Thoracic aorta (tissue), 2 donors: ENCODE measurements at places on chromosomes 11 and 22. TPM values are rescaled to one million over a fixed set of nuclear protein-coding genes. Genes with fewer than 3 reads are reported as not detected.

DNA sequence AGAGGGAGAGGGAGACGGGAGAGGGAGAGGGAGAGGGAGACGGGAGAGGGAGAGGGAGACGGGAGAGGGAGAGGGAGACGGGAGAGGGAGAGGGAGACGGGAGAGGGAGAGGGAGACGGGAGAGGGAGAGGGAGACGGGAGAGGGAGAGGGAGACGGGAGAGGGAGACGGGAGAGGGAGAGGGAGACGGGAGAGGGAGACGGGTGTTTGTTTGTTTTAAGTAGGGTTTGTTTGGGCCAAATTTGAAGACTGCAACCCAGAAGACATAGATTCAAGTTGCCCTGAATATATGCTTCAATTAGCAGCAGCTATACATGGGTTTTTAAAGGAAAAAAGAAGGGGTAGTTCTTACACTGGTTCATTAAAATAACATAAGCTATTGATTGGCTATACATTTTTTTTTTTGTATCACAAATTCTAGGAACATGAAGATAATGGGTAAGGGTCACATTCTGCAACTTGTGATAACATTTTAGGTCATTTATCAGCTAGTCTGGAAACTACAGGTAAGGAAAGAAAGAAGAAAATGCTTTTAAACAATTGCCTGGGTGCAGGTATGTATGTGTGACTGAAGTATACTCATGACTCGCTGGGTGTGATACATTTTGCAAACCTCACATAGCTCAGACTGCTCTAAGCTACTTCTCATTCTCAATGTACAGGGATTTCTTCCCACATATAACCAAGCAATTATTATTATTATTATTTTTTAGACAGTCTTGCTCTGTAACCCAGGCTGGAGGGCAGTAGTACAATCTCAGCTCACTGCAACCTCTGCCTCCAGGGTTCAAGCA lies 67.3 kb downstream of the MCHR1 start:
- H3K27ac ChIP-seq, result no peak overlapping the region
- H3K4me1 ChIP-seq, result no peaks in the 10 kb centered on the region
- H3K36me3 ChIP-seq, result no peaks in the 10 kb centered on the region
- H3K4me3 ChIP-seq, result no peak overlapping the region
- no peaks in the 10 kb centered on the region for H3K27me3 ChIP-seq
- DNase-seq, result no peak

GRCh38 chr11:69392104-69392653 lies 89.3 kb upstream of the LINC01488 start:
- H3K4me3 ChIP-seq, result no peak overlapping the region
- no peaks in the 10 kb centered on the region for H3K4me1 ChIP-seq
- H3K27me3 ChIP-seq, result no peaks in the 10 kb centered on the region
- H3K36me3 ChIP-seq, result no peaks in the 10 kb centered on the region

GRCh38 chr11:837189-837989 lies 4.6 kb downstream of the CD151 start:
- peaks cover 25% of the 10 kb centered on the region for H3K4me1 ChIP-seq
- no peak for DNase-seq
- H3K27ac ChIP-seq, result peak overlapping the region; percentile 99
- no peaks in the 10 kb centered on the region for H3K27me3 ChIP-seq
- no peak overlapping the region for H3K4me3 ChIP-seq
- peaks cover 36% of the 10 kb centered on the region for H3K36me3 ChIP-seq

- H3K4me1 ChIP-seq, result peaks cover 26% of the 10 kb centered on the region
- no peak for DNase-seq
- H3K4me3 ChIP-seq, result peak overlapping the region; percentile 89
- no peak overlapping the region for H3K27ac ChIP-seq
Measured at GRCh38 chr11:134223121-134223520, 646 bp downstream of the NCAPD3 start.

- no peak for DNase-seq
- H3K4me1 ChIP-seq, result no peaks in the 10 kb centered on the region
- H3K4me3 ChIP-seq, result no peak overlapping the region
- H3K27ac ChIP-seq, result no peak overlapping the region
- no peaks in the 10 kb centered on the region for H3K36me3 ChIP-seq
Measured at GRCh38 chr11:31986201-31986889, 104.5 kb upstream of the RCN1 start.

DNA sequence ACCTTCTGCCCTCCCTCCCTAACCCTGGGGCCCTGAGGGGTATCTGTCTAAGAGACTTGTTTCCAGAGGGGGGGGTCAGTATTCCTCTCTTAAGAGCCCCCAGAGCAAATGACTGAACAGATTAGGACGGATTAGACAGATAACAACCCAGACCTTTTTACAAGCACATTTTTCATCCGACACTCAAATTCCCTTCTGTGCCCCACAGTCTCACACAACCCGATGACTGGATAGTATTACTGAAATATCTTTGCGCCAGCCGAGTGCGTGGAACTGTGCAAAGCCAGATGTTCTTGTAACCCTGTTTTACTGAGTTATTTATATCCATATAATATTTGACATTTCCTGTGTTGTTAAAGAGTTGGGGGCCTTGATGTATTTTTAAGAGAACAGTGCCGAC lies 30.9 kb upstream of the FLI1 start:
- no peaks in the 10 kb centered on the region for H3K36me3 ChIP-seq
- no peak overlapping the region for H3K27ac ChIP-seq
- no peaks in the 10 kb centered on the region for H3K27me3 ChIP-seq
- no peaks in the 10 kb centered on the region for H3K4me1 ChIP-seq

DNA sequence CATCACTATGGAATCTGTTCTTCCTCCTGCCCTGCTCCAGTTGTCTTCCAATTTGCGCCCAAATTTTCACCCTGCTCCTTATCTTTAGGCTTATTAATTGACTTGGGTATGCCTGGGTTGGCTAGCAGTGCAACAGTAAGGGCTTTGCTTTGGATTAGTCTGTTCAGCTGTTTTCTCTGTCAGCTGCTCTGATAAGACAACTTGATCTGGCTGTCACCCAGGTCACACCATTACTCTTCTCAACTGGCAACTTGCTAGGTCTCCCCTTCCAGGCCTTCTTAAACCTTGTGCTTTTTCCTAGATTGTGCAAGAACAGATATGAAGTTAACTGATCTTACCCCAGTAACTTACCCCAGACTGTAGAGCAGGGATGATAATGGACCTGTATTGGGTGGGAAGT lies 357.8 kb upstream of the LARGE1 start:
- DNase-seq, result no peak
- no peaks in the 10 kb centered on the region for H3K36me3 ChIP-seq
- H3K27me3 ChIP-seq, result no peaks in the 10 kb centered on the region

GRCh38 chr11:125141178-125141577 lies 23.4 kb upstream of the PKNOX2 start:
- no peaks in the 10 kb centered on the region for H3K36me3 ChIP-seq
- no peaks in the 10 kb centered on the region for H3K27me3 ChIP-seq
- H3K4me1 ChIP-seq, result no peaks in the 10 kb centered on the region
- H3K27ac ChIP-seq, result no peak overlapping the region

DNA sequence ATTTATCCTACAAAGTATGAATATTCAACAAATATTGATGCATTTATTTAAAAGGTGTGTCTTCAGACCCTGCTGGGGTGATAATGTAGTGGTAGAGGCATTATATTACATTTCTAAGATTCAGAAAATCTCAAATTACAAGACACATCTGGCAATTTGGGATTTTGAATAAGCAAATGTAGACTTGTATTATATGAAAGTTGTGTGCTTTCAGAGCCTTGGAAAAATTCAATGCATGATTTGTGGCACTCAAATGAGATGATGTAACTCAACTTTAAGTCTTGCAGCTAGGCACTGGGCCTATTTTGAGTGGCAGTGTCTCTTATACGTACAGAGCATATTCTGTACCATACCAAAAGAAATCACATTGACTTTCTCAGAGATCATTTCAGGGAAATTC lies 214.4 kb downstream of the ETS1 start:
- H3K4me3 ChIP-seq, result no peak overlapping the region
- H3K27me3 ChIP-seq, result no peaks in the 10 kb centered on the region
- H3K36me3 ChIP-seq, result no peaks in the 10 kb centered on the region
- H3K27ac ChIP-seq, result no peak overlapping the region

GRCh38 chr22:38951734-38952133 lies 5.7 kb upstream of the APOBEC3A start:
- no peaks in the 10 kb centered on the region for H3K36me3 ChIP-seq
- no peak for DNase-seq
- H3K4me1 ChIP-seq, result no peaks in the 10 kb centered on the region
- no peak overlapping the region for H3K4me3 ChIP-seq
- H3K27ac ChIP-seq, result no peak overlapping the region

- H3K4me1 ChIP-seq, result peaks cover 19% of the 10 kb centered on the region
- H3K4me3 ChIP-seq, result no peak overlapping the region
- no peaks in the 10 kb centered on the region for H3K36me3 ChIP-seq
- no peak for DNase-seq
- H3K27ac ChIP-seq, result no peak overlapping the region
- no peaks in the 10 kb centered on the region for H3K27me3 ChIP-seq
Measured at GRCh38 chr11:116993599-116993998, 104.6 kb downstream of the SIK3 start.

DNA sequence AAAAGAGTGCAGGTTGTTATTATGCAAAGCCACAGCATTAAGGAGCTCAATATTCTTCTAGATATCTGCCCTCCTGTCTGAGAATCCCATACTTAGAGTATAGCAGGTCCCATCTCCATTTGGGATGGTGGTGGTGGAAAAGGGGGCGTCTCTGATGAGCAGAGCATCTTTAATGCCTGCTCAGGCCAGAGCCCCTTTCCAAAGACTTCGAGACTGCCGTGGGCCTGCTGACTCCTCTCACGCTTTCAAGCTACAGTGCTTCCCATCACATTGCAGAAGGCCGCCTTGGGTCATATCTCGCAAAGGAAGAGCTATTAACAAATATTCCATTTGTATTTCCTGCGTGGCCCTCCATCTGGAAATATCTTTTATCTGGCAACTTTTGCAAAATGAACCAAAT lies 10.9 kb downstream of the LMO2 start:
- no peak overlapping the region for H3K4me3 ChIP-seq
- H3K36me3 ChIP-seq, result no peaks in the 10 kb centered on the region
- H3K27me3 ChIP-seq, result no peaks in the 10 kb centered on the region
- no peaks in the 10 kb centered on the region for H3K4me1 ChIP-seq

DNA sequence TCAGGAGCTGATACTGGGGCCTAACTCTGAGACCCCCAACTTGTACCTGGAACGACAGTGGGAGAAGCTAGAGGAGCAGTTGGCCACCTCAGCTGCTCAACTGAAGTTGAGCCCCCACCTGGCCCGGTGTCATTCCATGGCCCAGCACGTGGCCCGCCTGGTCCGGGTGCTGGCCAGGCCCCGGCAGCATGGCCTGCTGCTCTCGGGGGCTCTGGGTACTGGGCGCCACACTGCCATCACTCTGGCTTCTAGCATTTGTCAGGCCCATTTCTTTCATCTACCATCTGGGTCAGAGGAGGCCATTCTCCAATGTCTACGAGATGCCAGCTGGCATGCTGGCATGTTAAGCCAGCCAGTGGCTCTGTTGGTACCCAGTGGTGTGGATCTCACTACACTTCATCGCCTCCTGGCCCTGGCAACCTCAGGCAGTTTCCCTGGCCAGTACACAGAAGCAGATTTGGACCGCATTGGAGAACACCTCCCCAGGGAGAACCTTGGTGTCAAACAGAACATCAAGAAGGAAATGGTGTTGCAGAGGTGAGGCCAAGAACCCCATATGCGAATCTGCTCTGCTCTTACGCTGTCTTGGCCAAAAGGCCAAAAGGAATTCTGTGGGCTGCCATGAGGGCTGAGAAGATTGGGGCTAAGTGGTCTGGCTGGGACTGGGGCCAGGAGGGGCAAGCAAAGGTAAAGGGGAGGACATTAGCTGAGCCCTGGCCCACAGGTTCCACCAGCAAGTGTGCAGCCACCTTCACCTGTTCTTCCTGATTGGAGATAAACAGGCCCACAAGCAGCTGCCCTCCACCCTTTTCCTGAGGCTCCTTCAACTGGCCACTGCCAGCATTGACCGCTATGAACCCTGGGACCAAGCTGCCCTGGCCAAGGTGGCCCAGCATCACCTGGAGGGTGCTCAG lies 45.4 kb downstream of the RRP8 start:
- no peak overlapping the region for H3K4me3 ChIP-seq
- no peak overlapping the region for H3K27ac ChIP-seq
- H3K27me3 ChIP-seq, result no peaks in the 10 kb centered on the region
- no peaks in the 10 kb centered on the region for H3K4me1 ChIP-seq

- no peak overlapping the region for H3K27ac ChIP-seq
- no peak for DNase-seq
- no peaks in the 10 kb centered on the region for H3K27me3 ChIP-seq
- no peaks in the 10 kb centered on the region for H3K4me1 ChIP-seq
Measured at GRCh38 chr11:113465786-113466185, 9.4 kb downstream of the DRD2 start.

DNA sequence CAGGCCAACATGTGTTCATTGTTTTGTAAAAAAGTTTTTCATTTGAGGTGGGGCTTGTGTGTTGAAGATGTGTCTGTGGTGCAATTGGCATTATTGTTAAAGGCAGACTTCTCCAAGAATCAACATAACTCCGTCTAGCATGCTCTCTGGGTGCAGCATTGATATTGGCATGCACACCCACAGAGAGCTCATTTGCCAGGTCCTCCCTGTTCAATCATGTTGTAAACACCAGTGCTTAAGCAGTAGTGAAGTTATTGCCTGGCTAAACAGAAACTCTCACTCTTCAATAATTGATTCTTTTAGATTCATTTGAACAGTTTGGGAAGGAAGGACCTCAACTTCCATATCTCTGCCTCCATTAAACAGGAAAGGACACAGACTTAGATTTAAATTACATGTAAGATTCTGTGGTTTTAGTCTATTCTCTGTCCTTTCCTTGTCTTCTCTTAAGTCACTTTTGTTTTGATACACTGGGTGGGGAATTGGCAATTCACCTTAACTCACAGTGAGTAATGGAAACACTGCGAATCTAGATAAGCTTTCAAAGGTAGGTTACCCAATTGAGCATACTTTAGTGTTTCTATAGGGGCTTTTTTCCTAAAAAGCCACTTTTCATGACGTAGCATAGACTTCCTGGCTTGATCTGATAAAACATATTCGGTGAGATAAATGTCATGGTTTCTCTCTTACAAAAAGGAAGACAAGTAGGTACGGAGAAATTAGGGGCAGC lies 30.8 kb upstream of the EXPH5 start:
- H3K36me3 ChIP-seq, result no peaks in the 10 kb centered on the region
- H3K4me3 ChIP-seq, result no peak overlapping the region
- H3K27me3 ChIP-seq, result no peaks in the 10 kb centered on the region
- H3K27ac ChIP-seq, result no peak overlapping the region
- no peak for DNase-seq

The NFAM1 gene
- total RNA-seq, result 4.1 TPM

The OR5P2 gene
- total RNA-seq, result not detected

The MMP12 gene
- not detected for total RNA-seq

The SLC25A18 gene
- not detected for total RNA-seq

The HNRNPUL2 gene
- total RNA-seq, result 21.3 TPM

The TMEM191B gene
- total RNA-seq, result not detected

The NCAM1 gene
- 42.0 TPM for total RNA-seq

The ADM2 gene
- total RNA-seq, result 0.14 TPM

The CRACR2B gene
- 9.6 TPM for total RNA-seq
